ENCODE measurements at places on chromosomes 5 and 9.

DNA sequence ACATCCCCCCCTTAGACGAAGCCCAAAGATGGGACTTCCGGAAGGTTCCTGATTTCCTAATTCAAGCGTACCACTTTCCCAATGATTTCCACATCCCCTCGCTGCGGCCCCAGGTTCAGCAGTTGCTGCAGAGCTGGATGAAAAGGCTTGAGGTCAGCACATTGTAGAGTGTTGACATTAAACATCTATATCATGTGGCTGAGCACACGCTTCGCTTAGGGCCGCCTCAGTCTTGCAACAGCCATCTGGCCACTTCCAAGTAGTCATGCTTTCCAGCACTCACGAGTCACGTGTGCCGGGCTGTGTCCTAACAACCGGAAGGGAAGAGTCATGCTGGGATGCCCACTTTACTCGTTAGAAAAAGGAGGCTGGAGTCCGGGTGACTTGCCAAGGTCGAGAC lies 340.6 kb upstream of the IRX4 start:
- DNase-seq, result no peak

DNA sequence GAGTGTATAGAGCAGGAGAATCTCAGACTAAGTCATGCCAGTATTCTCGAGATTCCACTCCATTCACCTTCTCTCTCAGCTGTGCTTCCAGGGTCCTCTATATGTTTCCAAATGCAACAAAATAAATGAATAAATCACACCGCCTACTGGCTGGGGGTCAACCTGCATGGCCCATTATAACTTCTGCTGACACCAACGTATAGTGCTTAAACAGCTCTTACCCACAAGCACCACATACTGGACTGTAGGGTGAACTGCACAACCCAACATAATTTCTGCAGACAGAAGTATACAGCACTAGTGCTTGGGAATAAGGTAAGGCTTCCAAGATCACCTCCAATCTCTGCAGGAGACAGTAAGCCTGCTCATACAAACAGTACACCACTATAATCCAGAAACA lies 33.1 kb upstream of the HTR4 start:
- no peak for DNase-seq

DNA sequence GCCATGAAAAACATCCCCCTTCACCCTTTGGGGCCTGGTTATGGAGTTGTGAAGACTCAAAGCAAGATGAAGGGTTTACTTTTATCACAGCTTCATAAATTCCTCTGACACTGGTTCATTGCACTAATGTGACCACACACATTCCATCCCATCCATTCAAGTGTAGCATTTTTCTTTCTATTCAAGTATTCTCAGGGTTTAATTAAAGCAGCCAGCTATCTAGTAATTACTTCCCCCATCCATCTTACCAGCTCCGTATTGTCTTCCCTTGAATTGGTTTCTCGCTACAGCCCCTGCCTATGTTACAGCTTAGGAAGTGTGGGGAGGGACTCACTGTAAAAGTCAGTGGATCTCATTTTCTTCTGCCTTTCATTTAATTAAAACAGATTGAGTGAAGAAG lies 387.0 kb upstream of the RFX3 start:
- DNase-seq, result peak; percentile 47

DNA sequence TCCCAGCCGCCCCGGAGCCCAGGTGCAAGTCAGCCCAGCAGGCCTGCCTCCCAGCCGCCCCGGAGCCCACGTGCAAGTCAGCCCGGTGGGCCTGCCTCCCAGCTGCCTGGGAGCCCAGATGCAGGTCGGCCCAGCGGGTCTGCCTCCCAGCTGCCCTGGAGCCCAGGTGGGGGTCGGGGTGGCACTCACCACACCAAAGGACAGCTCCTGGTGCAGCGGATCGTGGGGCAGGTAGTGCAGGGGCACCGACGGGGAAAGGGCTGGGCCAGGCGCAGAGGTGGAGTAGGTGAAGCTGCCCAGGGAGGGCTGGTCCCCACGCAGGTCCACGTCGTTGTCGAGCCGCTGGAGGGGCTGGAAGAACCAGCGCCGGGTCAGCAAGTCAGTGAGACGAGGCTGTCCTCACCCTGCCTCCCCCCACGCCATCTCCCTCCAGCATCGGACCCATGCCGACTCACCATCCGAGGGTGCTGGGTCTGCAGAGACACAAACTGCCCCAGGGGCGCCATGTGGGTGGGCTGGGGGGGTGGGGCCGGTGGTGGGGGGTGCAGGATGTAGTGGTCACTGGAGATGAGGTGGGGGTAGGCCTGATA lies 6.7 kb downstream of the RNF44 start:
- no peak for DNase-seq

DNA sequence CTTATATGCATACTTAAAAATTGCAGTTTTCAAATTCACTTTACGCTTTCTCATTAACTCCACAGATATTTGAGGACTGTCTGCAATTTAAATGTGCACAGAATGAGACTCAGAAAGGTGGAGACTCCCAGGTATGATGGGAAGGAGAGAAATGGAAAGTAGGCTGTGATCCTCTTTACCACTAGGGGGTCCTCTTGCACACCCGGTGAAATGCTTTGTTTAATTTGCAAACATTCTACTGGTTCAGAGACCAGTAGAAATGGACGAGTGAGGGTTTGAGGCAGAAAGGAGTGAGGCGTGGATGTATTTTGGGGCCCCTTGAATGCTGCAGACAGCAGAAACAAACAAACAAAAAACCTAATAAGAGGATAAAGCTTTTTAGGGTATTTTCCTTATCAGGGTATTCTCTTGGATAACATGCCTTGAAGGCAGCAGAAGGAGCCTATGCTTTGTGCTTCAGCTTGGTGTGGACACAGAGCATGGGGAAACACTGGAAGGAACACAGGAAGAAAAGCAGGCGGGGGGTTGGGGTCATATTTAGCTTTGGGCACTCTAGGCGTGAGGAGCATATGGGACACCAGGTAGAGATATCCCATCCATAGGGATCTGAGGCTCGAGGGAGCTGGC lies 410.1 kb downstream of the DMRT2 start:
- no peak for DNase-seq

GRCh38 chr9:114184071-114184470 lies 28.7 kb downstream of the COL27A1 start:
- DNase-seq, result no peak

DNA sequence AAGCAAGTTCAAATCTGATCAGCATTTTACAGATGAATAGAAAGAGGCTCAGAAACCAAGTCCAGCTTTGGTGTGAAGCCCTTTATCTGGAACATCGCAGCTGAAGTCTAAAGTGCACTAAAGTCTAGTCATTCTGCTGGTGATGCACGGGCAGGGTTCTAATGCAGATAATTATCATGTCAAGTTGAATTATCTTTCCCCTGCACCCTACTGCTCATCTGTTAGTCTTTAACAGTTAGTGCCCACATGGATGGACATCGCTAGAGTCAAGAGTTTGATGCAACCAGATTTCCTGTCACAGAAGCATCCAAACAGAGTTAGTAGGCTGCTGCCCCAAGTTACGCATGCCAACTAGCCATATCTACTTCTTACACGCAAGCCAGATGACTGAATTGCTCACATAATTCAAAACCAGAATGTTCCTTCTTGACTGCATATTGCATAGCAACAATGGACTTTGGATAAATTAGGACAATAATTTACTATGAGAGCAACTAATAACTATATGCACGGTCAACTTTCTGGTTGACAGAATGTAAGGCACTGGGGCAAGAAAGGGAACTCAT lies 1.6 kb upstream of the TOMM5 start:
- DNase-seq, result no peak

GRCh38 chr5:2381070-2381469 lies 370.4 kb downstream of the IRX2 start:
- no peak for DNase-seq

- no peak for DNase-seq
Measured at GRCh38 chr9:95005278-95006143, 279.0 kb downstream of the AOPEP start.
